ENCODE measurements at places on chromosomes 12 and 14.

- DNase-seq: no peak
Observed at GRCh38 chr14:35534208-35534872, 376 bp downstream of the INSM2 start.

DNA sequence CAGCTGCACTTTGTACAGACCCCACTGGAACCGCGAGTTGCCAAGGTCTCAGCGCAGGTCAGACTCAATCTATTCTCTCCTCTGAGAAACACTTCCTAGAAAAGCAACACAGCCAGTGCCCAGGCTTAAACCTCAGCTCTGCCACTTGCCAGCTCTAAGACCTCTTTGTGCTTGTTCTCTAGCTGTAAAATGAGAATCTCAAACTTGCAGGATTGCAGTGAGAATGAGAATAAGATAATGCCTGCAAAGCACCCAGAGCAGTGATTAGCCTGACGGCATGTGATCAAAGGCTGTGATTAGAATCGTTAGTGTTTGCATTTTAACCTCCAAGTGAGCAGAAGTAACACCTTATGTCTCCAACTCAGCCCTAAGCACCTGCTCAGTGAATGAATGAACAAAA lies 21.3 kb downstream of the ANO2 start:
- no peak for DNase-seq

- no peak for DNase-seq
Observed at GRCh38 chr12:127760996-127761395, 506.0 kb upstream of the TMEM132C start.

- DNase-seq: no peak
Observed at GRCh38 chr14:98177551-98177950, 1094.4 kb downstream of the BCL11B start.

GRCh38 chr14:90727082-90727481 lies 89.1 kb downstream of the TTC7B start:
- DNase-seq: no peak

DNA sequence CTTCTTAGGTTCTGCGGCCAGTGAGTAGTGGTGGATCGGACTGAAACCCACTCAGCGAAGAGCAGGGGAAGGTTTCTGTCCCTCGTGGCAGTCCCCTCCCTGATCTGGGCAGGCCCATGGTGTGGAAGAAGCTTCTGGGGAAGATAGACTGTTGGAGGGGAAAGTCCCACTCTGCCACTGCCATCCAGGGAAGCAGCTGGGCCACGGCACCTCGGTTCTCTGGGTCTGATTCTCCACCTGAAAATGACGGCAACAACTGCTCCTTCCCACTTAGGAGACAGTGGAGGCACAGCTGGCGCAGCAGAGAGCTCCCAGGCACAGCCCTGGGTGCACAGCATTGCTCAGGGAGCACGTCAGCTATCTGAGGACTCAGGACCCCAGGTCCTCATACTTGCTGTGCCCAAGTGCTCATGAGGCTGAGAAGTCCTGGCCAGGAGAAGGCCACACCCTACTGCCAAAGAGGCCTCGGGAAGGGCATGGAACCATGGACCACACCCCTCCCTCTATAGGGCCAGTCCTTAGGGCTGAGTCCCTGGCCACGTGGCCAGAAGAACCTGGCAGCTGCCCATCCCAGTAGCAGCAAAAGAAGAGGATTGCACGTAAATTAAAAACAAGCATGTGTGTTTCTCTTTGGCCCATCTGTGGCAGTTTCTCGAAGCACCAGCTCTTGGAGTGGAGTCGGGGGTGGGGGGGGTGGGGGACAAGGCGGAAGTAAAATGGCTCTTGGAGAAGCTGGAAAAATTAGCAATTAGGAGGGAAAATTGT lies 85.3 kb upstream of the BCL11B start:
- DNase-seq: no peak

DNA sequence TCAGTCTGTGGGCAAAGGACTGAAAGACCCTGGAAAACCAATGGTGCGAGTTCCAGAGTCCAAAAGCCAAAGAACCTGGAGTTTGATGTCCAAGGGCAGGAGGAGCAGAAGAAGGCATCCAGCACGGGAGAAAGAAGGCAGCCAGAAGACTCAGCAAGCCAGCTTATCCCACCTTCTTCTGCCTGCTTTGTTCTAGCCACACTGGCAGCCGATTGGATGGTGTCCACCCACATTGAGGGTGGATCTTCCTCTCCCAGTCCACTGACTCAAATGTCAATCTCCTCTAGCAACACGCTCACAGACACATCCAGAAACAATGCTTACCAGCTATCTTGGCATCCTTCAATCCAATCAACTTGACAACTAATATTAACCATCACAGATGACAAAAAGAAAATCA lies 57.2 kb upstream of the CAPRIN2 start:
- no peak for DNase-seq

DNA sequence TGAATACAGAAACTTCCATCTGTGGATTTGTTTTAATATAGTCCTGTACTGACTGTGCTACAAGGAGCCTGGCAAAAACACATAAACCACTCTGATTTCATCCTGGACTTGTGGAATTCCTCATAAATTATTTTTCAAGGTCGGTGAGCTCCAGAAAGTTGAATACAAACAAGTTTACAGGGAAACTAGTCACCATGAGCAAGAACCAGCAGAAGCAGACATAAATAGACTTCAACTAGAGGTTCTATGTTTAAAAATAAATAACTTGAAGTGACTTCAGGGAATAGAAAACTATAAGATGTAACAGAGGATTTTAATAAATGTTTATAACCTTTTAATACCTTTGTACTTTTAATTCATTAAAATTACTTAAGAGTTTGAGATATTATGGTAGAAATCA lies 63.5 kb downstream of the EFCAB11 start:
- no peak for DNase-seq

DNA sequence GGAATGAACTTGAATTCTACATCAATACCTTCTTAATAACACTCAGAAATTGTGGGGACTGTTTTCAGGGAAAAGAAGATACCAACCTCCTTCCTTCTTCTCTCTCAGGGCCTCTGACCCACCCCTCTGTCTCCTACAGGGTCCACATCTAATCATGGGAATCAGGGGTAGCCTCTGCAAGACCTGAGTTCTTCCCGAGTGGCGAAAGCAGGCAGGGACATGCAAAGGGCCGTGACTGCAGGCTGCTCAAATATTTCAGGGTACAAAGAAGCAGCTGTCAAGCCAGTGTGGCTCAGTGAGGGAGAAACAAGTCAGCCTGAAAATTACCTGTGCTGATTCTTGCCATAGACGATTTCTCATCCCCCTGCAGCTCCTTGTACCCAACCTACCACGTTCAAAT lies 123.1 kb upstream of the PARP11 start:
- no peak for DNase-seq

- no peak for DNase-seq
Observed at GRCh38 chr14:104724407-104724980, 465 bp downstream of the ADSS1 start.

DNA sequence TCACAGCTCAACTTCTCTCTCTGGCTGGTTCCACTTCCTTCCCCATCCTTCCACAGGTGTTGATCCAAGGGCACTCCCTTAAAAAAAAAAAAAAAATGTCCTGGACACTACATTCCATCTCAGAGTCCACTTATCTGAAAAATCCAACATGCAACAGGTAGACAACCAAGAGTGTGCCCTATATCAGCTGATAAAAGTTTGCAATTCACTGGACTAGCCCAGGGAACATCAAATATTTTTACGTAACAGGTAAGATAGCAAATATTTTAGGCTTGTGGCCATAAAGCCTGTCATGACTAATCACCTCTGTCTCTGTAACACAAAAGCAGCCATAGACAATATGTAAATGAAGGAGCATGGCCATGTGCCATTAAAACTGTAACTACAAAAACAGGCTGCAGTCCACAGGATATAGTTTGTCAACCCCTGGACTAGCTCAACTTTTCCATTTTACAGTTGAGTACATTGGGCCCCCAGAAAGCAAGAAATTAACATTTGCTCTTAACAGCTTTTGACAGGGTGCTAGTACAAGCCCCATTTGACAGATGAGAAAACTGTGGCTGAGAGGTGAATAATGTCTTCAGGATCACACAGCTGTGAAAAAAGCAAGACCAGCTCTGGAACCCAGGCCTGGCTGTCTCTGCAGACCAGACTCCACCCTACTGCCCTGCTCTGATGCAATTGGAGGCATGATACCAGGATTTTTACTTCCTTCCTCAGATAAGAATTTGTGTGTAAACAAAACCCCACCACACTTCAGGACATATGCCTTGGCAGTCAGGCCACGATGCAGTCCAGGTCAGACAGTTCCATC lies 68.9 kb downstream of the CMKLR1 start:
- no peak for DNase-seq

- no peak for DNase-seq
Observed at GRCh38 chr14:89652352-89652751, 235.3 kb upstream of the FOXN3 start.

- no peak for DNase-seq
Observed at GRCh38 chr14:94746131-94746530, 23.8 kb downstream of the GSC start.

DNA sequence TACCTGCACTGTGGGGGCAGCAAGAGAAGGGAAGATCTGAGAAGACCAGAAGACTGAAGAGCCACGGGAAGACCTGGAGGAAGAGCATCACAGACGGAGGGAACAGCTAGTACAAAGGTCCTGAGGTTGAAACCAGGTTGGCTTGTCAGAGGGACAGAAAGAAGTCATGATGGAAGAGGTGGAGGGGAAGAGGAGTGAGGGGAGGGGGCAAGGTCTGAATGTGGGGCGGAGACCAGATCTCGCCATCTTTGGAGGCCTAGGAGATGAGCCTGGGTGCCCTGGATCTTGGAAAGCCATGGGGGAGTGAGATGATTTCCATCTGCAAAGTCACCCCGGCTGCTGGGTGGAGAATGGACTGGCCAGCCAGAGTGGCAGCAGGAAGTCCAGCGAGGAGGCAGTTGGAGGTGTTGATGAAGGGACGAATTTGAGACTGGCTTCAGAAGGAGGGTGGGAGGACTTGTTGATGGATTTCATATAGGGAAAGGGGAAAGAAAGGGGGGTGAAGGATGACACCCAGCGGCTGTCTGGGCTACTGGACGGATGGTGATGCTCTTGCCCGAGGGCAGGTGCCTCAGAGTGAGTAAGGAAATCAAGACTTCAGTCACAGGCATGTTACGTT lies 14.6 kb upstream of the UBC start:
- no peak for DNase-seq

Data from SIG-M5 (cell line).